CD4-positive, CD25-positive, alpha-beta regulatory T cell (primary cell): ENCODE measurements at places on chromosomes 7 and 10. TPM values are rescaled to one million over a fixed set of nuclear protein-coding genes. Genes with fewer than 3 reads are reported as not detected.

DNA sequence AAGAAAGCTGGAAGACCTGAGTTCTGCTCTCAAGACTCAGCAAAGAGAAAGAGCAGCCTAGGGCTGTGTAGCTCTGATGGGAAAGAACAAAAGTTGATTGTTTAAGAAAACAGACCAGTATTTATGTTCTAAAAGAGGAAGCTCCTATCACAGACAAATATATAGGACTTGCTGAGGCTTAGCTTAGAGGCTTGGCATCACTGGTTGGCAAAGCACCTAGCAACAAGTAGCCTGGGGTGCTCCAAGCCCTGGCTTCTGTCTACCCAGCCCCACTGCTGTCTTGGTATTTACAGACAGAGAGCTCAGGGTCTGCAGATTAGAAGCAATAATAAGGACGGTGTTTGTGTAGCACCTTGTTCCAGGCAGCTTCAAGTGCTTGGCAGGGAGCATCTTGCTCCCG lies 36.9 kb upstream of the CCDC3 start:
- no peak for DNase-seq

- DNase-seq = no peak
Measured at GRCh38 chr7:77222819-77223218, 23.2 kb upstream of the FGL2 start.

DNA sequence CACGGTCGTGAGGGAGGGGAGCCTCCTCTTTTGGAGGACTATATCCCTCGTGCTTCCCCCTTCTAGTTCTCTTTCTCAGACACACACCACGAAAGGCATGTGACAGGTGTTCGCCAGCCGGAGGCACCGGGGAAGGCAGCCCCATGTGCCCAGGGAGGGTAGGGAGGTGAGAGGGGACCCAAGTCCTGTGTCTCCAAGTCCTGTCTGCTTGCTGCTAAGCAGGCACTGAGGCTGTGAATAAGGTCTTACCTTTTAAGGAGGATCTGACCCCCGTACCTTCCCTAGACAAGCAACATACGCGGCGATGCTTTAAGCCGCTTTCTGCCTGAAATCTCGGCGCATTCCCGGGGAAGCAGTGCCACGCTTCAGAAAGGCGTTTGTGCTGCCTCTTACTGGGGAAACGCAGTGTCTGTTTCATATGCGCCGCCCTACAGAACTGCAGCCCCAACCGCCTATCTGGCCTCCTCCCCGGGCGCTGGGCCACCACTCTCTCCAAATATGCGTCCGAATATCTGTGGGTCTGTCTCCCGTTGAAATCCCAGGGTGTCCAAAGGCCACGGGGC lies 770 bp downstream of the PLXNA4 start:
- DNase-seq = no peak

- DNase-seq = no peak
Measured at GRCh38 chr7:36884351-36884750, 160.1 kb upstream of the AOAH start.

DNA sequence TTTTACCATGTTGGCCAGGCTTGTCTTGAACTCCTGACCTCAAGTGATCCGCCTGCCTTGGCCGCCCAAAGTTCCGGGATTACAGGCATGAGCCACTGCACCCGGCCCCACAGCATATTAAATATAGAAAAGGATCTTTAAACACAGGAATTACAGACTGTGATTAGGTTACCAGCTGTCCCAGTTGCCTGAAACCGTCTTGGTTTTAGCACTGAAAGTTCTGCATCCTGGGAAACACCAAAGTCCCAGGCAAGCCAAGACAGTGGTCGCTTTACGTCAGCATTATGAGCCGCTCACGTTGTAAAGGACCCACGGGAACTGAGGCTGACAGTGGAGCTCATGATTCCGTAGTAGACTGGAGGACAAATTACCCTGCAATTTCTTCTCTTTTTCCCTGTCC lies 69.0 kb upstream of the FAM180A start:
- DNase-seq = no peak

- DNase-seq = no peak
Measured at GRCh38 chr7:18387191-18387735, 108.3 kb upstream of the HDAC9 start.

GRCh38 chr10:126438407-126438783 lies 50.1 kb upstream of the ADAM12 start:
- no peak for DNase-seq

- DNase-seq = no peak
Measured at GRCh38 chr7:134561-135256, 57.7 kb upstream of the FAM20C start.

DNA sequence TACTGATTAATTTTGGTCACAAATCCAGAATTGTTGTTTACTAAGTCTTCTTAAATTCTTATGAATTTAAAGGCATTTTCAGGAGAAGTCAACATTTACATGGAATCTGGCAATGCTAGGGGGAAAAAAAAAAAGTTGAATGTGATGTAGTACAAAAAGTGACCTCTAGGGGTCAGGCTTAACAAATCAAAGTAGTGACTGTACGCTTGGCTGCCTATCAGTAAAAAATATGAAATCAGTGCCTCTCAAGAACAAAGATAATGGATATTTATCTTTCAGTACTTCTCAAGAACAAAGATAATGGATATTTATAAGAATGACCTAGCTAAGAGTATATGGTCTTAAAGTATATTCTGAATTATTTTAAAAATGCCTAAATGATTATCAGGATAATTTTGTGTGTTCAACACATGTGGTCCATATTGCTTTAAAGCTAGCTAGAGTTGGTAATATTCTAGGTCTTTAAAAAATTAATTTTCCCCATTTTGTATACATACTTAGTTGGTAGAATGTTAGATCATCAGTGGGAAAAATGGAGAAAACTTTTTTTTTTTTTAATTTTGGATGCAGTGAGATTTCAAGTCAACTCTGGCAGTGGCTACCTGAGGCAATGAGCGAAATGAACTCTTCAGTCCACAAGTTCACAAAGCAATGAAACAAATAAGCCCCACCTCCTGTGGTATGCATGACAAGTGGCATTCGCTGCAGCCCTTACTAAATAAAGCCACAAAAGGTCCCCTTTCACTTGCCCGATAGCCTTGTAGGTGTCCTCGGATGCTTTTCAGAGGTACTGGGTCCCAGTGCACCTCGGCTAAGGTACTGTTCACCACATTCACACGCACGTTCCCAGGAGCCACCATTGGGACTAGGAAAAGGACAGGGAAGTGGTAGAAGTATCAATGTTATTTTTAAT lies 51.2 kb upstream of the LAMB4 start:
- peak; percentile 38 for DNase-seq

GRCh38 chr10:52066383-52066782 lies 247.7 kb upstream of the DKK1 start:
- DNase-seq = no peak

- DNase-seq = no peak
Measured at GRCh38 chr7:41879403-41879802, 176.5 kb upstream of the INHBA start.

GRCh38 chr7:37352974-37353948 lies 95.4 kb downstream of the ELMO1 start:
- DNase-seq = peak; percentile 73

DNA sequence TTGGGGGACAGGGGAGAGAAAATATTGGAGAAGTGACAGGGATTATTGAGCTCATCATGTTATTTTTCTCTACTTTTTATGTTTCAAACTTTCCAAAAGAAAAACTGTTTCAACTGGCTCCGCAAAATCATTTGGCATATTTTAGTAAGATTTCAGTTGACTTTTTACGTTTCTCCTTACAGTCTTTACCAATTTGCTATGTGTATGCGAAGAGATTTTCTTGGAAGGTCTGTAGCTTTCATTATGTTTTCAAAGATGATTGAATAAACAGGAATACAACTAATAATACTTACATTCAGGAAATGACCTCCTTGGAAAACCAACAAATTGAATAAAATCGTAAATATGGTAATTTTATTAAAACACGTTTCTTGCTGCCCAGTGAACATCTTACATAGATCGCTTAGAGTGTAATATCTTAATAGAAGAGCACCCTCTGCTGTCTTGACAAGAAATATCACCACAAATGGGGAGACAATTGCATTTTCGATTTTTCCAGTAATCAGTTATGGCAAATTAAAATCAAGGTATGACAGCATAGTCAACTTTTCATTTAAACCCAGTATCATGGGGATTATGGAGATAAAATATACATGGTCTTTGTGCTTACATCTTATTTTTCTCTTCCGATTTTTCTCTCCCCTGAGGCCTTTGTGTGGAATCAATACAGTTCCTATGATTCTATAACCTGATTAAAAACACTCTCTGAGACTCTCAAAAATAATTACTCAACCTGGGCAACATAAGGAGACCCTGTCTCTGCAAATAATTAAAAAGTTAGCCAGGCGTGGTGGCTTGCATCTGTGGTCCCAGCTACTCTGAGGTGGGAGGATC lies 43.1 kb downstream of the MBL2 start:
- DNase-seq = no peak

DNA sequence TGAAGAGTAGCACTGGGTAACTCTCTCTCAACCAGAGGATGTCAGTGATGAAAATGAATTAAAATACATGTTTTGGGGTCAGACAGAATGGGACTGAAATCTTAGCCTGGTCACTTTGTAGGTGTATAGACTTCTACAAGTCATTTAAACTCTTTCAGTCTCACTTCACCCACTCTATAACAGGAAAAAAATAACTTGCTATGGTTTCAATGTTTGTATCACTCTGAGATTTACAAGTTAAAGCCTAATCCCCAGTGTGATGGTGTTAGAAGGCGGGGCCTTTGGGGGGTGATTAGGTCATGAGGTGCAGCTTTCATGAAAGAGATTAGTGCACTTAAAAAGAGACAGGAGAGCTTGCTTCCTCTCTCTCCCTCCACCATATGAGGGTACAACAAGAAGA lies 134.8 kb downstream of the INHBA start:
- DNase-seq = no peak

TFR2 gene
- total RNA-seq = 8.0 TPM

SAMD9L gene
- 46.3 TPM for total RNA-seq

SPDYE2 gene
- 0.39 TPM for total RNA-seq

TMEM213 gene
- not detected for total RNA-seq

BICC1 gene
- total RNA-seq = 0.20 TPM

GNB2 gene
- 160 TPM for total RNA-seq

HACD1 gene
- 22.0 TPM for total RNA-seq

GALNT17 gene
- not detected for total RNA-seq

TFPI2 gene
- total RNA-seq = 0.96 TPM

VENTX gene
- not detected for total RNA-seq

GLRX3 gene
- total RNA-seq = 41.4 TPM

CDHR1 gene
- total RNA-seq = 0.25 TPM
